ENCODE measurements at places on chromosomes 5 and 9.

- DNase-seq = no peak
Measured at GRCh38 chr5:68953875-68954617, 139.8 kb upstream of the SLC30A5 start.

DNA sequence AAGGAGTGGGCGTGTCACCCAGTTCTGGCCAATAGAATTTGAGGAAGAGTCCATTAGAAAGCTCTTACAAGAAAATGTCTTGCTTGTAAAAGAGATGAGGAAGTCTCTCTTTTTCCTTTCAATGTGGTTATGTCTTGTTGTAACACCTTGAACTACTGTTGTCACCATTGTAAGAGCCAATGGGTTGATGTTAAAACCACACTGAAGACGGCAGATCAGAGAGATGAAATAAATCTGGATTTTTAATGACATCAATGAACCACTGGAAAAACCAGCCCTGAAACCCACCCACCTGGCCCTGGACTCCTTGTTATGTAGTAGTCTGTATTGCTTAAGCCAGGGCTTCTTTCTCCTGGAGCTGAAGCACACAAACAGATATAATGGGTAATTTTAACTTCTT lies 83.8 kb upstream of the ERCC6L2 start:
- DNase-seq = no peak

- DNase-seq = no peak
Measured at GRCh38 chr5:75509956-75510355, 1.5 kb downstream of the CERT1 start.

- no peak for DNase-seq
Measured at GRCh38 chr9:132494857-132495256, 84.8 kb downstream of the CFAP77 start.

- DNase-seq = no peak
Measured at GRCh38 chr9:8674536-8674935, 875.0 kb upstream of the DMAC1 start.

DNA sequence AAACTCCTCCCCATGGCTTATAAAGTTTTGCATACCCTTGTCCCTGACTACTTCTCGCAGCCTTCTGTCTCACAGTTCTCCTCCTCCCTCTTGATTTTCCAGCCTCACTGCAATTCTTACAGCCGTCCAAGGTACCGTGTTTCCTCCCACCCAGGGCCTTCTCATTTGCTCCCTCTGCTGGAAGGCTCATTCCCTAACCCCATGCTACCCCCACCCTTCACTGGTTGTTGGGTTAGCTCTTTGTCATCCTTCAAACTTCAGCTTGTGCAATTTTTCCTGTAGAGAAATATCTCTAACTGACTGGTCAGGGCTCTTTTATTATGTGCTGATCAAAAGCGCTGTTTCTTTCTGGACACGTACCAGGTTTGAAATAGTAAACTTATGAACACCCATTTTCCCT lies 329.2 kb downstream of the EBF1 start:
- no peak for DNase-seq

DNA sequence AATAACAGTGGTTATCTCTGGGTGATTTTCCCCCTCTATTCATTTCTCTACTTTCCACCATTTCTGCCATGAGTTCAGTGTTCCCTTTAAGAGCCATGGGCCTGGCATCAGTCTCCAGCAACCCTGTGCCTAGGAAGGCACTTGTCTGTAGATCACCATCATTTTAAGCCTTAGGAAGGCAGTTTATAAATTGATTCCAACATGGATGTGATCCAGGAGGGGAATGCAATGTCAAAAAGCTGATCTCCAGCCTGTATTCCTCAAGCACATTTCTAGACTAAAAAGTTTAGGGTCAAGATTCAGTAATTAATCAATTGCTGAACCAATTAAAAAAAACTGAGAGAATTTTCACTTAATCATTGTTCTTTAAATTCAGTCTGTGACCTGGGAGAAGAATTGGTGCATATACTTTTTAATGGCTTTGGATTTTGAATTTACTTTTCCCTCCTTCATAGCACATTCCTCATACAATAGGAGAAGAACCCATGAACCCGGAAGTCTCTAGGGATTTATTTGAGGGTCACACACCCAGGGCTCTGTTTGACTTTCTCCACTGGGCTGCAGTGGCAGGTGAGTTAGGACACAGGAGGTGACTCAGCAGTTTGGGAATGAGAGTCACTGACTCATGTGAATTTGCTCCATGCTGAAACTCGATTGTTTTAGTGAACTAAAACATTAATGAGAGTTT lies 6.1 kb upstream of the ERMP1 start:
- DNase-seq = no peak

DNA sequence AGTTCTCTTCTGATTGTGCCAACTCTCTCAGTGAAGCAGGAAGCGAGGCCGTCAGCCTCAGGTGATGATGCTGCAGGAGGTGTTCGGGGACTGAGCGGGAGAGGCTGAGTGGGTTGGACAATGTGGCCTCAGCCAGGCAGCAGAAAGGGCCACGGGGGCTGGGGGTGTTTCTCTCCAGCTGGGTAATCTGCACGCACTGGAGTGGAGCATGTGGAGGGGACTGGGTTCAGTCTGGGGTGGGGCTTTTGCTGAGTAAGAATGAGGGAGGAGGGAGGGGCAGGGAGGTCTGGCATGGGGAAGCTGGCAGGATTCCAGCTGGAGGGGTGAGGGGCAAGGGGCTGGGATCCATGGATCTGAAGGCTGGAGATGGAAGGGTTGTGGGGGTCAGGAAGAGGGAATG lies 60.8 kb upstream of the PHYKPL start:
- no peak for DNase-seq

- no peak for DNase-seq
Measured at GRCh38 chr5:129820-130219, 37.9 kb downstream of the PLEKHG4B start.

DNA sequence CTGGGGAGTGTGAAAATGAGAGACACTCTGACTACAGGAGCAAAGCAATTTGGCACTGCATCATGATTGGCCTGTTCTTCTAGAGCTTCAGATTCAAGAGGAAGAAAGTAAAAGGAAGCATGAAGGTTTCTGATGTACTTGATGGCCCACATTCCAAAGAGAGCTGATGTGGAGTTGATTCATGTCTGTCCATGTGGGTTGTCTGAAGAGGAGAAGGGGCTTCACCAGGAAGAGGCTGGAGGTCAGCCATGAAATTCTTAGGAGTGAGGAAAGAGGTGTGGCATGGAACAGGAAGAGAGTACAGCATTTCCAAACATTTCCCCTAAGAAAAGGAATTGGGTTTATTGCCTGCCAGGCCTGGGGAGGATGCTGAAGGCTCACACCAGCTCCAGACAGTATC lies 70.7 kb downstream of the PTCD2 start:
- no peak for DNase-seq

GRCh38 chr9:20408513-20408912 lies 213.8 kb downstream of the MLLT3 start:
- no peak for DNase-seq

DNA sequence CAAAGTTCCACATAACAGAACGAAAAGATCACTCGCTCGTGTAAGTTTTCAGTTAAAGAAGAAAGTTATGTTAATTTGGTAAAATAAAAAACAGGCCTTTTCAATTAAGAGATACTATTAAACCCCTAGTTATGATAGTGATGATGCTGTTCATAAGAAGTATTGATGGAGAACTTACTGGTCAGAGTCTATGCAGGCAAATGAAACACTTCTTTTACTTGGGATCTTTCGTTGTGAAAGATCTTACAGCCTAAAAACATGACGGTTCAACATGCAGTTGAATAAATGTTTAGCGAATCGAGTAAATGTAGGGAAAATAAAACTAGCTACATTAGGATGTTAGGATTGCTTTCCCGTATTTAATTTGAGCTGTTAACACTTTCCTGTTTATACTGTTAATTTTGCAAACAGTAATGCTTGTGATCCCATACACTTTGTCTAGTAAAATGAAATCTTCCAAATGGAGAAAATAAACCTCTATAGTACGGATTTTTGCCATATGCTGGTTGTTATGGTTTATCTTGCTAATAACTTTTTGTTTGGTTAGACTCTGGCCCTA lies 2.0 kb downstream of the RHOBTB3 start:
- DNase-seq = no peak

Data from GM12891 (cell line).